Eye (tissue), 1 donor: ENCODE measurements at places on chromosomes 2 and 18.

DNA sequence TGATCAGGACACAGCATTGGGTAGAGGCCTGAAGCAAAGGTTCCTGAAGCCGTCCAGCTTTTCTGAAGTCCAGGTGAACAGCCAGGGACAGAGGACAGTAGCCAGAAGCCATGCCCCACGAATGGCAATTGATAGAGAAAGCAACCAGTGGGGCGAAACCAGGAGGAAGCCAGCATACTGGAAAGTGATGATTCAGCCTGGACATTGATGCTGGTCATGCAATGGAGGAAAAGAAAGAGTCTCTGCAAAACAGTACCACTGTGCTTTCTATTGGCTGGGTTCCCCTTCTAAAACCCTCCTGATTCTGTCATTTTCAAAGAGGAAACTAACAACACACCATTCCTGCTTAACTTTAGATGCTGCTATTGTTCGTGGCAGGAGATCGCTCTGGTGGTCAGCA, 221.4 kb upstream of the EPAS1 start:
- no peak for DNase-seq

DNA sequence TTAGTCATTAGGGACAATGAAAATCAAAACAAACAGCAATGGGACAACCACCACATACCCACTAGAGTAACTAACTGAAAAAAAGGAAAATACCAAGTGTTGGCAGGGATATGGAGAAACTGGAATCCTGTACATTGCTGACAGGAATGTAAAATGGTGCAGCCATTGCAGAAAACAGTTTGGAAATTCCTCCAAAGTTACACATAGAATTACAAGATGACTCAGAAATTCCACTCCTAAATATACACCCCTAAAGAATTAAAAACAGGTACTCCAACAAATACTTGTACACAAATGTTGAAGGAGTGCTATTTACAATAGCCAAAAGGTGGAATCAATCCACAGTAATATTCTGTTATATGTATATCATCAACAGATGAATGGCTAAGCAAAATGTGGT, 110.9 kb downstream of the ROCK1 start:
- no peak for DNase-seq

GRCh38 chr2:104476075-104476474, 377.8 kb upstream of the POU3F3 start:
- no peak for DNase-seq

GRCh38 chr2:105787376-105788318, 42.9 kb downstream of the NCK2 start:
- no peak for DNase-seq

DNA sequence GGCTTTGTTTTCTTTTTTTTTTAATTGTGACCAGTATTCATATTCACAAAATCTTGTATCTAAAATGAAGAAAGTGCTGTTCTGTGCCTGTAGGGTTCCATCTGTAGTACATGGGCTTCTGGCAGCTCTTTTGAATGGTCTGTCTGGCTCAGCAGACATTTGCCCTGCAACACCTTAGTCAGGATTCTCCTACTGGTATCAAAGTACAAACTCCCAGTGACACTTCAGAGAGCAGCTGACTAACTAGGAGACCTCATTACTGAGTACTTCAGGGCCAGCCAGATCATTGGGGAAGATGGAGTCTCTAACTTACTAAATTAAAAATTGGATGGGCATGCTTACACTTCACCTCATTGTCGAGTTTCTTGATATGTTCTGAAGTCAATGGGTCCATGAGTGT, 39.7 kb downstream of the GRHL1 start:
- no peak for DNase-seq
